ENCODE measurements at places on chromosomes 11 and 22.

DNA sequence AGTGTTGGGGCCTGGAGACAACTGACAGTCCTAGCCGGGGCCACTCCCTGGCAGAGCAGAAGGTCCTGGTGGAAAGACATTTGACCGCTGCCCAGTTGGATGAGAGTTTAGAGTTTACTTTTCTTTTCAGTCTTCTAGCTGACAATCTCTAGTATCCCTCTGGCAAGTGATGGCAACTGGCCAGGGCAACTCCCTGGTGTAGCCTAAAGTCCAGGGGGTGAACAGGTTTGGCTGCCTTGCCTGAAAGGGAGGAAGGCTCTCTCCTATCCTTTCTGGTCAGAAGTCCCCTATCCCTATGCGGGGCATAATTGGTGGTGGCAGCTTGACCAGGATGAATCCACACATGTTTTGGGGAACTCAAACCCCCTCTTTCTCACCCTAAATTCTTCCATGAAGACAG is 16.8 kb upstream of the MSANTD2 start:
- DNase-seq = no peak

DNA sequence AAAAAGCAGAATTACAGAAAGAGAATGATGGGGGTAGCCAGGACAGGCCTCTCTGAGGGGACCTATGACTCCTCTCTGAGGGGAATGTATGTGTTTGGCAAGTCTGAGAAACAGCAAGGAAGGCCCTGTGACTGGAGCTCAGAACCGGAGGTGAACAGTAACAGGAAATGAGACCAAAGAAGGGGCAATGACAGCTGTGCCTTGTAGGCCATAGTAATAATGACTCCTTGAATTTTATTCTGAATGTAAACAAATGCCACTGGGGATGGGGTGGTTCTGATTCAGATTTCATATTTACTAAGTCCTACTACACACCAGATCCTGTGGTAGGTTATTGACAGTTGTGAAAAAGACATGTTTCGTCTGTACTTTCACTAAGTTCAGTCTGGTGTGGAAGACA is 52.8 kb upstream of the APOA1 start:
- no peak for DNase-seq

GRCh38 chr11:18615628-18616392 is 16.2 kb downstream of the MISFA start:
- no peak for DNase-seq

DNA sequence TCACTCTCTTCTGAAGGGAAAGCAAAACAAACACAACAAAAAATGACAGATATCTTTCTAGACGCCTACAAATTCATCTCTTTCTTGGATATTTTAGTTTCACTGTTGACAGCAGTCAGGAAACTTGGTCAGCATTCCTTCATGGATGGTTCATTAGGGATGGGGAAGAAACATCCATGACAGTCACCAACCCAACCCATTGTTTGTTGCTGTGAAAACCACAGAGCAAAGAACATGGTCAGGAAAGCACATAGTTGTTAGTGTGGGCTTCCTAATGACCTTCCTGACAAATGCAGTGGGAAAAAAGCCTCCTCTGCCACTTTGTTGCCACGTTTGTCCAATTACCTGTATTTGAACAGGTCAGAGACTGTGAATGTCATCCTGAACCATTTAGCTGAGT is 139.8 kb upstream of the SNX19 start:
- DNase-seq = no peak

- no peak for DNase-seq
Measured at GRCh38 chr11:62875698-62876478, 4.8 kb upstream of the SLC3A2 start.

GRCh38 chr11:62269654-62270278 is at the start of gene SCGB2A2:
Gene SCGB2A2 (plus strand): TSS chr11:62270158. CDS start chr11:62270217, 59 bp downstream.
- DNase-seq = no peak

- DNase-seq = no peak
Measured at GRCh38 chr11:75194147-75194546, 43.2 kb downstream of the SLCO2B1 start.

- no peak for DNase-seq
Measured at GRCh38 chr11:76480241-76480640, 35.4 kb downstream of the EMSY start.

DNA sequence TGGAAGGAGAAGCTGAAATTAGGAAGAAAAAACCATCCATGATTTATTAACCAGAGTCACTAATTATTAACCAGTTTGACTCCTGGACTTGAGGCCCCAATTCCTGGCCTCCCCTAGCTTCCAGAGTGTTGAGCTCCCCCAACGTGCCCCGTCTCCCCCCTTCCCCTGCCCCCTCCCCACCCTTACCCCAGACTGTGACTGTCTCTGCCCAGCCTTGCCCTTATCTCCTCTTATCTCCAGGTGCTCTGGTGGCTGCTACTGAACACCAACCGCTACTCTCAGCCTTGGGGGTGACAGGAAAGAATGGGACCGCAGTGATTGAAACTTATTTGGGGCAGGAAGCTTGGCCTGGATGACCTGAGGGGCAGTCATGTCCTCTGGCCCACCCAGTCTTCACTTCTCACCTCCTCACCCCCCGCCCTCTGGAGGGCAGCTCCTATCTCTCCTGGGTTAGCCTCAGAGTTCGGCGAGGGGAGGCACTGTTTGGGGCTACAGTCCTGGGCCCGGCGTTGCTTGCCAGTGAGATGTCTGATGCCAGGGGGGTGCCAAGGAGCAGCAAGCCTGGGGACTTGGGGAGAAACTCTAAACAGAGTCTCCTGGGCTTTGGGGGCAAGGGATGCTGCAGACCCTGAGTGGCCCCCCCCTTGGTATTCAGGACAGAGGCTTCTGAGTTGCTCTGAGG is 15.5 kb downstream of the NECTIN1 start:
- no peak for DNase-seq

DNA sequence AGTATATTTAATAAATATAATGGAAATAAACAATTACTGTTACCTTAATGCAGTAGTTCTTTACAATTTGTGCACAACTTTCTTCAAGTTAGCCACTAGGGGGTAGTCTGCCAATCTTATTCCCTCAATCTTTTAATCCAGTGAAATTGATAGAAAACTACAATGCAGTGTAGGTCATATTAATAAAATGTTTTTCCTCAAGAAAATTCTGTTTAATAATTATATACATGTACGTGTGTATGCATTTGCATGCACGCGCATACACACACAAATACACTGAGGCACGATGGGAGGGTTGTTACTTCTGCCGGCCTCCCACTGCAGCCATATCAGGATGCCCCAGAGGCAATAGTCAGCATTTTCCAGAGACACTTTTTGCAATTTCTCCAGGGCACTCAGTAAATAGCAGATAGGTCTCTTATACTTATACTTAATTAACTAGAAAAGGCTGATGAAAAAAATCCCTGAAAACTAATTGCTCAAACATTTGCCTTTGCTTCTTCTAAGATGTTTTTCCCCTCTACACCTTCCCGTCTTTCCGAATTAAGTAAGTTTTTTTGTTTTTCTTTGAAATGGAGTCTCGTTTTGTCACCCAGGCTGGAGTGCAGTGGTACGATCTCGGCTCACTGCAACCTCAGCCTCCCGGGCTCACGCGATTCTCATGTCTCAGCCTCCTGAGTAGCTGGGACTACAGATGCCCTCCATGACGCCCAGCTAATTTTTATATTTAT is 3.1 kb downstream of the GAB2 start:
- no peak for DNase-seq

- DNase-seq = no peak
Measured at GRCh38 chr11:46570790-46571398, 22.9 kb downstream of the AMBRA1 start.

GRCh38 chr22:44639891-44640617 is 62.0 kb upstream of the PRR5 start:
- DNase-seq = no peak

- DNase-seq = no peak
Measured at GRCh38 chr11:34464591-34465051, 25.9 kb downstream of the CAT start.

DNA sequence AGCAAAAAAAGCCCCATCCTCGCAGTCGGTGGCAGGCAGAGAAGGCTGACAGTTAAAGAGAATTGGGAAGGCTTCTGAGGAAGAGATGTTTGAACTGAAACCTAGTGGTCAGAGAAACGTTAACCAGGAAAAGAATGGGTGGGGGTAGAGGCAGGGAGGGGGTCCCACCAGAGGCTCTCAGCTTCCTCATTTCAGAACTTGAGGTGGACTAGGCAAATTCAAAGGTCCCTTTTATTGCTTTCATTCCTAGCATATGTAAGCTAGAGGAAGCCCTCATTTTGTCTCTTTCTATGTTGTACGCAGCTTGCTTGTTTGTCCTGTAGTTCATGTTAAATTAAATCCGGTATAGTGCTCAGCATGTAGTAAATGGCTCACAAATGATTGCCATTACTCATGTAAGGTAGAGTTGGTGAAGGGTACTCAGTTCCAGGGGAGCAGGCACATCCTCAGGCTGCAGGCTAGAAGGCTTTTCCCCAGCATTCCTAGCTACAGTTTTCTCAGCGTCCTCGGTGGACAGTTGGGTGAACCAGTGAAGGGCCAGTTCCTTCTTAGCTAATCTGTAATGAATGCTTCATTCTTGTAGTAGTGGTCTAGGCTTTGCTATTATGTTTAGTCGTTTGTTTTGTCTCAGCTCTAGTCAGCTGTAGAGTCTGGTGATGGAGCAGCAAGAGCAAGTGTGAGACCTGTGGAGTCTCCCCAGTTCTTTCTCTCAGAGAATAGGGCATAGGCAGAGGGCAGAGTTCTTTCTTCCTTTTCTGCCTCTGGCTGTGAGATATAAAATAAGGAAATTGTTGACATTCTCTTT is 58.6 kb downstream of the UVRAG start:
- no peak for DNase-seq

GRCh38 chr22:16387088-16387487 is 205.5 kb downstream of the CCT8L2 start:
- no peak for DNase-seq

- DNase-seq = no peak
Measured at GRCh38 chr11:16809886-16810668, 71.6 kb downstream of the C11orf58 start.

DNA sequence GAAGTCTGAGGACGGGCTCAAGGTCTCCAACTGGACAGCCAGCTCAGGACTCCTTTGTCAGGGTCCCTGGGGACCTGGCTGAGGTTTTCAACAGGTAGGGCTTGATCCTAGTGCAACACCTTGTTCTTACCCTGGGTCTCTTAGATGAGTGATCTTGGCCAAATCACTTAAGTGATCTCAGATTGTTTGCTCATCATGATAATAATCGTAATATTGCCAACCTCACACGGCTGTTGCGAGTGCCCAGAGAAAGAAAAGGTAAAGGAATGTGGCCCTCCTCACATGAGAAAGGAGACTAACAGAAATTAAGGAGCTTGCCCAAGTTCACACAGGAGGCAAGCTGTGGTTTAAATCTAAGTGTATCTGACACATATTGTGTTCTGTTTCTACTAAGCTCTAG is 28.5 kb downstream of the POU2AF3 start:
- DNase-seq = no peak

- no peak for DNase-seq
Measured at GRCh38 chr22:25701056-25701780, 40.8 kb upstream of the MYO18B start.

DNA sequence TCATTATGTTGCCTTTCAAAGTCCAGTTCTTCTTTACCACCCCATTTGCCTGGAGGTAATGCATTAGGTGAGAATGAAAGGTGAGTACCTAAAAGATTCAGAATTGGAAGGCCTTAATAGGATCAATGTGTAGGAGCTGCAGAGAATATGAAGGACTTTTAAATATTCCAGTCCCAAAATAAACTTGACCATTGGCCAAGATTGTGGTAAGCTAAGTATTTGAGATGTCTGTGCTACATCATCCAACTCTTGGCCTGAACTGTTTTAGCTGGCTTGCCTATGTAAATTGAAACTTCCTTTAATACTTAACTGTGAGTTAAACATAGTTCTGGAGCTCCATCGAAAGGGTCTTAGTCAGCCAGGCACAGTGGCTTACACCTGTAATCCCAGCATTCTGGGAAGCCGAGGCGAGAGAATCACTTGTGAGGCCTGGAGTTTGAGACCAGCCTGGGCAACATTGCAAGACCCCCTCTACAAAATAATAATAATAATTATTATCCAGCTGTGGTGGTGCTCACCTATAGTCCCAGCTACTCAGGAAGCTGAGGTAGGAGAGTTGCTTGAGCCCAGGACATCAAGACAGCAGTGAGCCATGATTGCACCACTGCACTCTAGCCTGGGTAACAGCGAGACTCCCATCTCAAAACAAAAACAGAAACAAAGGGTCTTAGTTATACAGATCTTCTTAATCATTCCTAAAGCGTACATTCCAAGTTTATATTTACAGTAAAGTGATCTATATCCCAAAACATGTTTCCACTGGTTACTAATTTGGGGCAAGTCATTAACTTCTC is 29.8 kb downstream of the MTMR3 start:
- no peak for DNase-seq

DNA sequence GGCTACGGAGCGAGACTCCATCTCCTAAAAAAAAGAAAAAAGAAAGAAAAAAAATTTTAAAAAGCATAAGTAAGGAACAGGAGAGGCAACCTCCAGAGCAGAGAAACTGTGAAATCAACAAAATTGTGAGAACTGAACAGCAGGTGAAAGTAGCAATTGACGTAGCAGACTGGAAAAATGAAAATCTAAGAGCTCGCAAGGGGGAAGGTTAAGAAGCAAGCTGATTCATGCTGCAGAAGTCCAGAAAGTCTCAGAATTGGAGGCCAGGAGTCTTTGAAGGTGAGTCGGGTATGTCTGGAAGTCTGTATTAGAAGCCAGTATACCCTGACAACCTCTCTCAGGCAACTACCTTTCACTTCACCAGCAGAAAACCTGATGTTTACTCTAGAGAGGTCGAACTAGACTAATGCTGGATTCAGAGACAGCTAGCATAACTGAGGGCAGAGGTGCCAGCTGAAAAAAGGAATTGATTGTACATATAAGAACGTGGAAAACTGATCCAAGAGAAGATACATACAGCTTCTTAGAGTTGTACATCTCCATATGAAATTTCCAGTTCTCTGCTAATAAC is 161.5 kb downstream of the WNT11 start:
- no peak for DNase-seq

DNA sequence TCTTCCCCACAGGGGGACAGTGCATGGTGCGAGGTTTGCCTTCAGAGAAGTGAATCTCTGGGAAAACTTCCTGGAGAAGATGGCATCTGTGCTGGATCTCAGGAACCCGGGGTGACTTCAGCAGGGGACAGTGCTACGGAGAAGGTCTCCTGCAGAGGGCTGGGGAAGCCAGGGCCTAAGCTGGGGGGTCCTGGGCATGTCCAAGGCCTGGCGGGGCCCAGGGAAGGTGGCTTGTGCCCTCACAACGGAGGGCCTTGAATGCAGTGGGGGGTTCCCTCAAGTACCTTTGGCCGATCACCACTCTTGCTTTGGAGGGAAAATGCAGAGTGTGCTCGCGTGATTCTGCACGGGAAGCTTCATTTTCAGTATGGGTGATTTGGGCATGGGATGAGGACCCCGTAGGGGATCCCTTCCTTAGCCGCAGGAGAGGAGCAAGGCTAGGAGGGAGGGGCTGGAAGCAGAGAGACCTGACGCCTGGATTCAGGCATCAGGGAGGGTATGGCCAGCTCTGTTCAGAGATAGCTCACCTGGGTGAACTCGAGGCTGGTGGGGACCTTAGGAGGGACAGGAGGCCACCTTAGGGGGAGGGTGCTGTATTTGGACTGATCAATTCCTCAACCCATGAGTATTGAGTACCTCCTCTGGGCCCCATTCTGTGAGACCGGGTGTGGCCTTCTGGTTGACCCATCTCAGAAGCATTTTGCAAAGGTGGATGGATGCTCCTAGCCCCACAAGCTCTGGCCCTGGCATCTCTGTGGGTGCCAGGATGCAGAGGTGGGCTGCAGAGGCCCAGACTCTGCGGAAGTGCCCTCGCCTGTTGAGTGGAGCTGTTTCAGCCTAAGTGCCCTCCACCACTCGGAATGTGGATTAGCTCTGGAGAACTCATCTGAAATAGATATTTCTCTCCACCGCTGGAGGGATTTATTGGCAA is 529.4 kb downstream of the TBC1D22A start:
- no peak for DNase-seq

- DNase-seq = no peak
Measured at GRCh38 chr11:10609636-10610035, 41.2 kb upstream of the LYVE1 start.
